Psoas muscle (tissue), 8 donors: ENCODE measurements at places on chromosomes 7 and 10. TPM values are rescaled to one million over a fixed set of nuclear protein-coding genes. Genes with fewer than 3 reads are reported as not detected.

DNA sequence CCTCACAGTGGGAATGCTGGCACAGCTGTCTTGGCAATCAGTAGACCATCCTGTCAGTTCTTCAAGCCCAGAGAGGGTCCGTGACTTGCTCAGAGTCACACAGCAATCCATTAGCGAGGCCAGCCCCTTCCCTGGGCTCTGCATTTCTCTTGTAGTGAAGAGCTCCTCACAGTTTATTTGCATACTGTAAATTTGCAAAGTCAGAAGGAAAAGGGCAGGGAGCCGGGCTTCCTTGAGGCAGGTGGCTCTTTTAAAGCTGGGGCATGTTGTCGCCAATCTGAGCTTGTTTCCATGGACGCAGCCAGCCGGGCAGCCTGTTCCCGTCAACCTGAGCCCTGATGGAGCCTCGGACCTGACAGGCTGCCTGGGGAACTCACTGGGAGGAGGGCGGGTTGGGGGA is 123.4 kb downstream of the CUX1 start:
- no peak for DNase-seq

HMX3 gene
- polyA plus RNA-seq, result not detected

- no peak for DNase-seq
Measured at GRCh38 chr10:102743078-102743587, 615 bp upstream of the WBP1L start.

DNA sequence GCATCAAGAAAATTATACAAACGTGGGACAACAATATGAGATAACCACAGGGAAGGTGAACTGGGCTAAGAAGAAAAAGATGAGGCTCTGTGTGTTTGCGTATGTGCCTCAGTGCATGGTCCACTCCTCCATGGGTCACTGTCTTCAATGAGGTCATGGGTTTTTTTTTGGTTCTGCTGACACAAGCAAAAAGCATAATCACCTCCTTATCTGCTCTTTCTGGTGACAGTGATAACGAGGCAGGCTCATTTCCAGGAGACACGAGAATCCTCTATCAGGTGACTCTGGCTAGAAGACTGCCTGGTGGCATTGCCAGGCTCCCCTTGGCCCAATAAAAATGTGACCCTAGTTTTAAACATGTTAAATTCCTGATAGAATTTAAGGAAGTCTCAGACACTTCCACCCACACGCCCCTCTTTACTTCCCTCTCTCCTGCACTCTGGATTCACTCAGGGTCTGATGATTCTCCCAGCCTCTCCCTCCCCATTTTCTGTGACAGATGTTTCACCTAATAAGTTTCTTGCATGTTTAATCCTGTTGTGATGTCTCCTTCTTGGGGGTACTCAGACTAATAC is 35.3 kb upstream of the CDCA7L start:
- no peak for DNase-seq

MEOX2 gene
- polyA plus RNA-seq, result 4.0 TPM

SPOCK2 gene
- 3.3 TPM for polyA plus RNA-seq

DNA sequence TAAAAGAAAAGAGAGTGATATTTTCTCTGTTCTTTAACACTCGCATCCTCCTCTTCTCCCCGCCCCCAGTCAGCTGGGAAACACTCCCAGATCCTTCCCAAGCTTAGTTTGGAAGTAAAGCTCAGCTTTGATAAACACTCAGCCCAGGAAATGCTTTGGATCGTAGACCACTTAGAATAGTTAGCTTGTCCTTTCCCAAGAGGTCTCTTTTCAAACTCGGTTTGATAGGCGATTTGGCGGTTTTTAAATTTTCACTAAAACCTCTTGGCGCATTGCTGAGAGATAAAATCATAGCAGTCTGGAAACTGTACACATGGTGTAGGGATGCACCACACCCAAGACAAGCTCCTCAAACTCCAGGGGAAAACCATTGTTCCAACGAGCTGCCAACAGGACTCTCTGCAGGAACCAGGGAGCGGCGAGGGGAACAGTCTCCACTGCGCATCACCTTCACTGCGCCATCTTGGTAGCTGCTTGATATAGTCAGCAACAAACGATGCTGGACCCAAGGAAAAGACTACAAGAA is 22.3 kb downstream of the SMURF1 start:
- no peak for DNase-seq

DNA sequence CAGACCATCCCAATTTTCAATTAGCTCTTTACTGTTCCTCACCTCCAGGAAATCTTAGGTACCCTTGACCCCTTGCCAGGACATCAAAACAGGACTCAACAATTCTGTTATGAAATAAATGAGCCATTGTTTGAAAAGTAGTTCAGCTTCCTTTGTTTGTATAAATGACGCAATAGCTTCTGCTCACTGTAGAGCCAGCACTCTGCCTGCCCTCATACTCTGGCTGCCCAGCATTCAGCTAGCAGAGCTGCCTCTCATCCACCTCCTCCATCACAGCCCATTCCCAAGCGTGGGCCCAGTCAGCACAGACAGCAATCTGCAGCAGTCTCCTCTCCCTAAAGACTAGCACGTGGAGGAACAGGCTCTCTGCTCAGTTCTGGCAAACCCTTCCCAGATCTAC is 478.6 kb downstream of the GRID1 start:
- DNase-seq, result no peak

AP1S1 gene
- polyA plus RNA-seq, result 29.9 TPM

GRCh38 chr7:125834421-125834820 is 904.8 kb upstream of the POT1 start:
- no peak for DNase-seq

GRCh38 chr7:156816943-156817572 is 75.9 kb downstream of the LMBR1 start:
- DNase-seq, result no peak

FLNC gene
- 1,658 TPM for polyA plus RNA-seq

DNA sequence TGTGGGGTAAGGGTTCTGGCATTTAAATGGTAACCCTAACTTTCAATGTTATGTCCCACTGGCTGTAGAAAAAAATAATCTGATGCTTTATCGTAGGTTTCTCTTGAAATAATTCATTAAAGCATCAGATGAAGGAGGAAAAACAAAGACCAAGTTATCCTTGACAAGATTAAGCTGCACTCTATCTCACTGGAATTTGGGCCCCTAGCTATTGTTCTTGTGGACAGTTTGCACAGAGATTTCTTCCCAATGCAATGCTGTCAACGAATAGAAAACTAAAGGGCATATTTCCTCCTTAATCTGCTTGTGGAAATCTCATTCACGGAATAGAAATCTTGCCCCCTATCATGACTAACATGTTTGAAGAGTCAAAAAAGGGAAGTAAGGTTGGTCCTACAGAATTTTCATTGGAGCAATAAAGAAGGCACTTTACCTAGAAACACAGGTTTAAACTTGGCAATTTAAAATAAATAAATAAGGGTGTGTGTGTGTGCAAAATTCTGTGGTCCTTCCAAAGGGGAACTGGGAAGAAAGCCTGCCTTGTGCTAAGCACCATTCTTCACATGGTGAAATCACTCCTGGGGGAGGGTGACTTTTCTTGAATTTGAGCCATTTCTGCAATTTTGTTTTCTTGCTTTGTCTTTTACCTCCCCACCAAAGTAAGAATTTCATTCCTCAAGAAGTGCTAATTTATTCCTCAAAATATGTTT is 242.8 kb downstream of the GLI3 start:
- DNase-seq, result no peak

- no peak for DNase-seq
Measured at GRCh38 chr10:6013413-6014192, 36.3 kb upstream of the IL15RA start.

GRCh38 chr7:149729586-149729982 is 43.8 kb downstream of the ZNF467 start:
- DNase-seq, result no peak

- DNase-seq, result peak; percentile 92
Measured at GRCh38 chr10:70381471-70382421, 679 bp downstream of the LRRC20 start.

DNA sequence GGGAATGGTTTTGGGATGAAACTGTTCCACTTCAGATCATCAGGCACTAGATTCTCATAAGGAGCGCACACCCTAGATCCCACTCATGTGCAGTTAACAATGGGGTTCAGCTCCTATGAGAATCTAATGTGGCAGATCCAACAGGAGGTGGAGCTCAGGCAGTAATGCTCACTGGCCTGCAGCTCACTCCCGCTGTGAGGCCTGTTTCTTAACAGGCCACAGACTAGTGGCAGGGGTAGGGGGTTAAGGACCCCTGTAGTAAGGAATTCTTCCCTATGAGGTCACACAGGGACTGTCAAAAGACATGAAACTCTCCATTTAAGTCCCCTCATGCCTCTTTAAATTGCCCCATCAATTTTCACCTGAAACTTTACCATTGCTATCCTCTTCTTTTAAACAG is 8.0 kb downstream of the HGF start:
- DNase-seq, result no peak

DNA sequence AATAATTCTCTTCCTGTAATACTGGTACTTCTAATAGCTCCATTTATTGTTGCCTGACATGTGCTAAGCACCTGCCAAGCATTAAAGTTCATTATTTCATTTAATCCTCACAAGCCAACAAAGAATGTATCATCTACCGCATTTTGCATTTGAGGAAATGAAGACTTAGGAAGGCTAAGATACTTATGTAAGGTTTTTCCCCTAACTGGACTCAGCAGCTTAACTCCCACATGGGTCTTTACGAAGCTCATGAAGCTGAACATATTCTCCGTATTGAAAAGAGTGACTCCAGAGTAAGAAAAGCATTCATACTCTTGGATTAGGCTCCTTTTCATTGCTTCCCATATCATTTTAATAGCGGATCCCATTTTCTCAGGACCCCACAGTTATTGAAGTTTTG is 155.7 kb upstream of the TMEM72 start:
- no peak for DNase-seq

DNA sequence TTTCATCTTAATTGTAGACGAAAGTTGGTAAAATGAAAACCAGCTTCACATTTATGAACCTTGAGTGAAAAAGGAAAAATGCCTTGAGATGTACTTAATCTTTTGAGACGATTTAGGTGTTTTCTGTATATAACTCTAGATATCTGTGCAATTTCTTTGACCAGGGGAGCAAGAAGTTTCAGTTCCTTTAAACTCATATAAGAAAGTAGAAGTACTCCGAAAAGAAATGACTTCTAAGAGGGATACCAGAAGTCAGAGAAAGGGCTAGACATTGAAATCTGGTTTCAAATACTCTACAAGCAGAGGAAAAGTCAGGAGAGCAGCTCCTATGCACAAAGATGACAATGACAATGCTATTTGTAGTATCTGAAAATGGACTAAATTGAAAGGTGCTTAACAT is 303.7 kb downstream of the BAMBI start:
- DNase-seq, result no peak

SAP25 gene
- not detected for polyA plus RNA-seq

LIPN gene
- not detected for polyA plus RNA-seq

SPDYE9 gene
- polyA plus RNA-seq, result not detected

DNA sequence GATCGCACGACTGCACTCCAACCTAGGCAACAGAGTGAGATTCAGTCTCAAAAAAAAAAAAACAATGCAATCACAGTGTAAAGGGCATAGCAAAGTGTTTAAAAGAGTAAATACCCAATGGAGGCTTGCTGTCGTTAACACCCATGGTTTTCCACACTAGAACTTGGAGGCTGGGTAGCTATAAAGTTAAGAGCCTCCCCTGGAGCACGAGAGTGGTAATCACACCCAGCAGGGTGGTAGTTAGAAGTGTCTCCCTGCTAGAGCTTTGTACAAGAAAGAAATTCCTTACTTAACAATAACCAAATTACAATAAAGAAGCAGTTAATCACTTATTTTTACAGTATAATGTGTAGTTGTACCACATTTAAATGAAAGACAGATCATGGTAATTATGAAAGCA is 1078.9 kb downstream of the NRG3 start:
- no peak for DNase-seq

UPK3B gene
- 0.23 TPM for polyA plus RNA-seq

- peak; percentile 55 for DNase-seq
Measured at GRCh38 chr7:129188372-129188891, at the start of gene SMO. TSS of gene SMO (plus strand) at chr7:129188633. CDS start at chr7:129189152, 519 bp downstream.

DNA sequence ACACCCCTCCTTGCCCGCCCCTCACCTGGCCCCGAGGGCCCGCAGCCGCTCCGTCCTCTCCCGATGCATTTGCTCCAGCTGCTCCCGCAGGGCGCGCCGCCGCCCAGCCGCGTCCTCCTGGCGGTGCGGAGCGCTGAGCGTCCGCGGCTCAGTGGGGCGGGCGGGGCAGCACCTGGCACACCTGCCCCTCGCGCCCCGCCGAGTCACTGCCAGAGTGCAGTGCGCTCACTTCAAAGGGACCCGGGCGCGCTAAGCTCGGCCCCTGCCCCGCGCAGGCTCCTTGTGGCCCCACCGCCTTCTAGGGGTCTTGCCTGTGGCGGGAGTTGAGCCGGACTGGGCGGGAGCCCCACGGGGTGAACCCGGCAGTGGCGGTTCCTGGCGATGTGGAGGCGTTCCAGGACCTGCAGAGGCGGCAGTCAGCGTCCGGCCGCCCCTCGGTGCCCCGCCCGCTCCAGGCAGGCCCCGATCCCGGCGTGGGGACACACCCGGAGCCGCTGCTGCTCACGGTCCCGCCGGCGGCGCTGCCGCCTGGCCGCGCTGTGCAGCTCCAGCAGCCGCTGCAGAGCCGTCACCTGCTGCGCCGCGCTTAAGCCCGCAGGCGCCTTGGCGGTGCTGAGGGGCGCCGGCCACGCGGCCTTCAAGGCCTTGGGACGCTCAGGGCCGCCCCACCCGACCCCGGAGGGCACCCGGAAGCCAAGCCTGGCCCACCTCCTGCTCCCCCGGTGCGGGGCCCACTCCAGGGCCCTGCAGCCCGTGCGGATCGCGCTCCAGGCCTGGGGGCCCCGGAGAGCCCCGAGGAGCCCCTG is 6.7 kb downstream of the ATP6V1F start:
- peak; percentile 70 for DNase-seq

GRCh38 chr10:47452495-47453140 is 31.3 kb downstream of the ANXA8 start:
- no peak for DNase-seq
